Activated naive CD4-positive, alpha-beta T cell treated with anti-CD3 and anti-CD28 coated beads, Interleukin-2, amount 50 U/mL, for 72 hours (primary cell): ENCODE measurements at places on chromosomes 3 and 15.

DNA sequence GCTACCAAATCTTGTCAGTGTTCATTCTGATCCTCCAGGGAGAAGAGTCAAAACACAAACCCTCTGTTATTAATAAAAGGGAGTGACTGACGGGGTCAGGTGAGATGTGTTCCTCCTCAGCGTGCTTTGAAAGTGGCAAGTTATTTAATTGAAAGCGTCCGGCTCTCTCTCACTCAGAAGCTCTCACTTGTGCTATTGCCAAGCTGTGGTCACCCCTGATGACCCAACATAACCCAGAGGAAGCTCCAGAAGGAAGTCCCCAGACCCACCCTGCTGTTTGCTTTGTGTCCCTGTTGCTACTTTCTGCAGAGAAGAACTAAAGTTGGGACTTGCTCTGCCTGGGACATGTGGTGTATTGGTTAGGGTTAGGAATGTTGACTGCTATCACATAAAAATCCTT is 235.6 kb downstream of the EDEM1 start:
- DNase-seq: no peak

GRCh38 chr3:149016669-149017541 is 25.6 kb downstream of the GYG1 start:
- DNase-seq: no peak

GRCh38 chr15:72835294-72835890 is 51.8 kb upstream of the ADPGK start:
- no peak for DNase-seq

DNA sequence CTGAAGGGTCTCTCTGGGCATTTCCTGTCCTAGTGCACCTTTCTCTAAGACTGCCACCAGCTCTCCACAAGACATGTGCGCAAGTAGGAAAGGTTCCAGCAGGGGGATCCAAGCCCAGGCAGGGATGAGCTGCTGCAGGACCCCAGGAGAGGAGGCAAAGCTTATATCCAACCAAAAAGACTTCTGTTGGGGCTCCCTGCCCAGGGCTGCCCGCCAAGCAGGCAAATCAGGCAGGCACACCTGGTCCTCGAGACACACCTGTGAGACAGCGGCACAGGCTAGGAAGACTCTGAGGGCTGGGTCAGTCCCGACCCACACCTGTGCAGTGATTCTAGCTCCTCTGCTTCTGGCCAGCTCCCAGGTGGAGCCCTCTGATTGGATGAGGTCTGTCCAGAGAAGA is 80.6 kb downstream of the MYLK start:
- no peak for DNase-seq

DNA sequence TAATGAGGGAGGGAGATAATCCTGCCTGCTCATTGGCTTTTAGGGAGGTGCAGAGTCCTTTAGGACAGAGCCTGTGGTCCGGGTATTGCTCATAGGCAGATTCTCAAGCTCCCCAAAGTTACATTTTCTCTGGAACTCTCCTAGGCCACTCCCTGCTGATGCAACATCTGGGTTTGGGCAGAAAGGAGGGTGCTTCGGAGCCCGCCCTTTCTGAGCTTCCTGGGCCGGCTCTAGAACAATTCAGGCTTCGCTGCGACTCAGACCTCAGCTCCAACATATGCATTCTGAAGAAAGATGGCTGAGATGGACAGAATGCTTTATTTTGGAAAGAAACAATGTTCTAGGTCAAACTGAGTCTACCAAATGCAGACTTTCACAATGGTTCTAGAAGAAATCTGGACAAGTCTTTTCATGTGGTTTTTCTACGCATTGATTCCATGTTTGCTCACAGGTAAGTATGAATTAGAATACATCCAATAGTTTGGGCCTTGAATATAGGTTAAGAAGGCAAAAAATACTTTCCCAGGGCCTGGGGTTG is at the start of gene IL20RB:
IL20RB (plus strand) TSS at position 233 of the 538 bp plus-strand sequence; CDS start at position 364, 131 bp downstream.
- no peak for DNase-seq

GRCh38 chr15:90582553-90582952 is 52.8 kb downstream of the CRTC3 start:
- no peak for DNase-seq

DNA sequence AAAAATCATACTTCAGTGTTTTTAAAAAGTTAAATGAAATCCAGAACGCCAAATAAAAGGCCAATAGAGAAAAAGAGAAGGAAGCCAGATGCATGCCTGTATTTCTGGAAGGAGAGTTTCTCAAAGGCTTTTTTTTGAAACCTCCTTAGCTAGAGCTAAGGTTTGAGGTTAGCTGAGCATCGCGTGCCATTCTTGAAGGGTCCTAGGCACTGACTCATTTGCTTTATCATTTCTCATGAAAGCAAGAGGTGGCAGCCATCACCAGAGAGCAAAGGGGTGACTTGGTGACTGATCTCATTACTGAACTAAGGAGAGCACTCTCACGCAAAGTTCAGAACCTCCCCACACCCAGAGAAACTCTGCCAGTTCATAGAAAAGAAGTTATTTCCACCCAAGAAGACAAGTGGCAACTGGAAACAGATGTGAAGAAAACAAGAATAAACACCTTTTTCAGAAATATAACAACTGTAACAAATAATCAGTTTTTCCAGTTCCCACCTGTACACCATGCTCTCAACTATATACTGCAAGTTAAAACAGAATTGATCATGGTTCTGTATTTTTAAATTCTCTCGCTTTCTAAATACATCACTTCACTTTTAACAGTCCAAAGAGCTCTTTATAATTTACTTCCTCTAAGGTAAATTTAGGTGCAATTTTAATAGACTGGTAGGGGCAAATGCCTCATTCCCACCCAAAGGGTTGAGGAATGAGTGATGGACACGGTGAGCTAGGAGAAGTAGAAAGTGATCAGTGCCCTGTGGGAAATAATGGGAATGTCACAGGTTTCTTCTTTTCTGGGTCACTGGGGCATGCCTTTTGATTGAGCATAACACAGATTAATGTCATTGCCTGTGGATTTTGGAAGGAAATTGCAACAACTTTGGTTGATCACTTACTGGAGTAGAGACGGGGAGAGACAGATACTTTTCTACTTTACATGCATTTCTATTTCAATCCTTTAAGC is 24.7 kb downstream of the GPR15 start:
- peak; percentile 81 for DNase-seq

DNA sequence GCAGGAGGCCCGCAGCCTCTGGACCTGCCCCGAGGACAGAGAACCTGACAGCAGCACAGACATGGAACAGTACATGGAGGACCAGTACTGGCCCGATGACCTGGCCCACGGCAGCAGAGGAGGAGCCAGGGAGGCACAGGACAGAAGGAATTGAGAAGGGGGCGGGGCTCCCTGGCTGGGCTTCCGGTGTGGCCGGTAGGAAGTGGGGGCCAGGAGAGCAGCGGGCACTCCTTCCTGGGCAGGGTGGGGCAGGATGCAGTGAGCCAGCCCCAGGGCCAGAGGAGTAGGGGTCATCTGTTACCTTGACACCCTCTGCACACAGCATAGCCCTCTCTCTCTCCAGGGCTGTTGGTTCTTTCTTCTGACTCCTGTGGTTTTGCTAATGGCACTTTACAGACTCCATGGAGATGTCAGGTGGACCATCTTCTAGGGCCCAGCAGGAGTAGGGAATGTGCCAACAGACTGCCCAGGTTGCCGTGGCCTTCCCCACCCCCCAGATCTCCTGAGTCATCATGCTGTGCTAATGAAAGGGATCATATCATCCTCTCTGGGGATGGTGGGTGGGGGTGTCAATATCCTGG is 8.6 kb upstream of the ISG20 start:
- no peak for DNase-seq

- DNase-seq: no peak
Observed at GRCh38 chr15:89936051-89936785, 23.5 kb upstream of the ARPIN start.

GRCh38 chr3:59401924-59402323 is 352.1 kb upstream of the CFAP20DC start:
- DNase-seq: no peak

DNA sequence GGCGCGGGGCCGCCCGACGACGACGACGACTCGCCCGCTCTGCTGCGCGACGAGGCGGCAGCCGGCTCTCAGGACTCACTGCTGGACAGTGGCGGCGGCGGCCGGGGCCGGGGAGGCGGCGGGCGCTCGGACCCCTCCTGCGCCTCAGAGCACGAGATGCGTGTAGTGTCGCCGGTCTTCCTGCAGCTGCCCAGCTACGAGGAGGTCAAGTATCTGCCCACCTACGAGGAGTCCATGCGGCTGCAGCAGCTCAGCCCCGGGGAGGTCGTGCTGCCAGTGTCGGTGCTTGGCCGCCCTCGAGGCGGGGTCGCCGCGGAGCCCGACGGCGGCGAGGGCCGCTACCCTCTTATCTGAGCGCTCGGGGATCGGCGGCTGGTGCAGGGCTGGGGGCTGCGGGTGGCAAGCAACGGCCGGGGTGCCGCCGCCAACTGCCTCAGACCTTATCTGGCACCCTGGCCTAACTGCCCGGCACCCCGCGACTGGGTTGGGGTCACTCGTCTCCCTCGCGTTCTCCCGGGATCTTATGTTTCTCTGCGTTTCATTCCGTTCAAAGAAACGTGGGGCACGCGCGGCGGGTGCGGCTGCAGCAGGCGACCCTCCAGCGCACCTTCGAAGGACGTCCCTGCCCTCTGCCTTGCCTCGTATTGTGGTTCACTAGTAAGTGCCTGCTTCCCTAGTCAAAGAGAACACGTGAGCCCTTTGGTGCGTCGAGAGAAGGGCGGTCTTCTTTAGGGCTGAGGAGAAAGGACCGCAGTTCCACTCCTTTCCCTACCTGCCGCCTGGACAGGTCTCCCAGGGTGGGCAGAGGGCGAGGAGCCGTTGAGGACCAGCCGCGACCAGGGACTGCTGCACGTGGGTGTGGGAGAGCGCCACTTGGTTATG is 1.0 kb downstream of the C3orf80 start:
- peak; percentile 6 for DNase-seq

DNA sequence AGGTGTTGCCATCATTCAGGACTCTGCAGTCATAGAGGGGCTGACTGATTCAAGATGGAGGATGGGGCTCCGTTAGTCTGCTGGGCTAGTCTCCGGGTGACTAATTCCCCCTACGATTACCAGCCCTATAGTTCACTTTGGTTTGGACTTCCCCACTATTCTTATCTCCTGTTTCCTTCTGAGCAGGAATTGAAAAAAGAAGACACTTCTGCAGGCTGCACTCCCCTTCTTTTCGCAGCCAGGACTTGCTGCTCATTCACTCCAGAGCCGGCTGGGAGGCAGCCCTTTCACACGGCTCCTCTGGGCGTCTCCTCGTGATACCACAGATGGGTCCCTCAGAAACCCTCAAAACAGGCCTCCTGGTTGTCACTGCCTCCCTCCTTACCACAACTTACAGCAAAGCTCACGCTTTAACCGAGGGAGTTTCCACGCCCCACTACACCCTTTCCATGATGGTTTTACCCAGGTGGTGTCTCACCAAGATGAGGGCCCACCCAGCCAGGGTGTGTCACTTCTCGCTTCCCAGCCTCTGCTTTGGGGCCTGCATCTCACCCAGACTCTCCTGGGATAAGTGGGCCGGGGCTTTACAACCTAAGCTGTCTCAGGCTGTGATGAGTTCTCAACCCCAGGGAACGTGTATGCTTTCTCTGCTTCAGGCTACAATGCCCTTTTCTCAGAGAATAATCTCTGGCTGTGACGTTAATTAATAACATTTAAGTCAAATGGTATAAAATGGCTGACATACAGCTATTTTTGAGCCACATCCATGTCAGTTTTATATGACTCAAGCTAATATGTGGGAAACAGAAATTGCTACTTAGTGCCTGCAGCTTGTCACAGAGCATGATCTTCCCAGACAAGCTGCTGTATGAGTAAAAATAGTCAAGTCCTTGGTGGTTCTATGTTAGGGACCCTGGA is 11.9 kb downstream of the CX3CR1 start:
- DNase-seq: peak; percentile 38

DNA sequence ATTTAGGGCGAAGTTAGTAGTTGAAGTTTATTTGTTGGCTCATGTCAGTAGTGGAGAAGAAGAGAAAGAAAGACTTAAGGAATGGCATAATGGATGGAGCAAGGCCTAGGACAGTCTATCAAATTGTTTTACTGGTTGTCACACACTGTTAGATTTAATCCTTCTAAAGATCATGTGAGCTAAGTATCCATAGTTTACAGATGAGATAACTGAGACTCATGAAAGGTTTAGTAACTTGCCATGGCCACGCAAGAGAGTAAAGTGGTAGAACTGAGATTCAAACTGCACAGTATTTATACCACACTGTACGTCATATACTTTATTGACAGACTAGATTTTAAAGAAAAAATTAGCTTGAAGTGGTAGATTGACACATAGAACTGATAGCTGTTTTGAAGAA is 11.4 kb downstream of the SPRED1 start:
- no peak for DNase-seq

GRCh38 chr3:60555686-60556354 is 695.4 kb downstream of the FHIT start:
- DNase-seq: no peak

- no peak for DNase-seq
Observed at GRCh38 chr15:42931702-42932486, 11.3 kb upstream of the TTBK2 start.

- no peak for DNase-seq
Observed at GRCh38 chr15:68951813-68952212, 21.5 kb downstream of the SPESP1 start.
